ENCODE measurements at places on chromosomes 4 and X.

DNA sequence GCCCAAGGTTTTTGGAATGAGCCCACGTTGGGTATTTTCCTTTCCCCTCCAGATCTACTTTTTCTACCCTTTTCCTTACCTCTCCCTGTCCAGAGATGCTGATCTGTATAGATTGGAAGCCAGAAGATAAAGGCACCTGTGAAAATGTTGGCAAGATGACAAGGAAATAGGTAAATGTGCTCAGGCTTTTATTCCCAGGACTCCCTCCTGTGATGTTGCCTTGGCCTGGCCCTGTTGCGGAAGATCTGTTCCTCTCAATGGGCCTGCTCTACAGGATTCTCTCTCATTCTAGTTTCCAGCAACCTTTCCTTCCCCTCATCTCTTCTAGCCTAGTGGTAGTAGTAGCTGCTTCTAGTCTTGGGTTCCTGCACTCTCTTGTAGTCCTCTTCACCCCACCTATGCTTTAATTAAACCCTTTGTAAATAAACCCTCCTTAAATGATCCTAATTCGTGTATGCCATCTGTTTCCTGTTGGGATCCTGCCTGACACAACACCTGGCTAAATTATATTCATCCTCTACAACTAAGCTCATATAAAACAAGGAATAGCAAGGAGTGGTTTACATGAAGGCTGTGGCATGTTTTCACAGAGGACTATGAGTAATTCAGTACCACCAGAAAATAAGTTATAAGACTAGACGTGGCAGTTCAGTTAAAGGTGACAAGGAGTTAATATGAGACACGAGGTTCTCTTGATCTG is 95.7 kb upstream of the MAOA start:
- no peak for DNase-seq

- DNase-seq = no peak
These were observed 109.3 kb downstream of the ARHGEF9 start for GRCh38 chrX:63675716-63676115.

DNA sequence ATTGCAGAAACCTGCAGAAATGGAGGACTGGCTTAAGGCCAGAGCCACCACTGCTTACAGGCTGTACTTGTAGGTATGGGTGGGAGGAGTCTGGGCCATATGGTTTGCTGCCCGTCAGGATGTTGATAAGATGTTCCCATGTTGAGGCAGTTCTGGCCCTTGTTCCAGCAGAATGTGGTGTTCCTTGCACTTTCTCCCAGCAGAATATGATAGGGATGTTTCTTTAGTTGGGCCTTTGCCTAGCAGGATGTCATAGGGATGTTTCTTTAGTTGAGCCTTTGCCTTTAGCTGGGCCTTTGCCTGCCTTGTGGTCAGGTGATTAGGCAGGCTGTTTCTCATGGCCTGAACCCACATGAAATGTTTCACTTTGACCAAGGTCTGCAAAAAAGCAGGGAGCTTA is 139.1 kb upstream of the PAQR3 start:
- no peak for DNase-seq

DNA sequence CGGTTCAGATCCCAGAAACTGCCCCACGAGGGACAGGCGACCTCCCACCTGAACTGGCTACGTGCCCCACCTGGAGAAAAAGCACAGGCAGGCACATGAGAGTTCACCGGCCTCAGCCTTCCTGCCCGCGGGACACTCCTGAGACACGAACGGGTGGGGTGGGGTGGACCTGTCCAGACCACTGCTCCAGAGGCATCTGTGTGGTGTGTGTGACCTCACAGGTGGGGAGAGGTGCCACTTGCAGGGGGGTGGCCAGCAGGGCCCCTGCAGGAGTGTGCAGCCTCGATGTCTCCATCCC is 18.5 kb downstream of the NELFA start:
- no peak for DNase-seq

- no peak for DNase-seq
These were observed 148.7 kb upstream of the CTSO start for GRCh38 chr4:156102411-156102810.

- DNase-seq = no peak
These were observed 285.8 kb upstream of the TRPC5 start for GRCh38 chrX:112368371-112368770.

DNA sequence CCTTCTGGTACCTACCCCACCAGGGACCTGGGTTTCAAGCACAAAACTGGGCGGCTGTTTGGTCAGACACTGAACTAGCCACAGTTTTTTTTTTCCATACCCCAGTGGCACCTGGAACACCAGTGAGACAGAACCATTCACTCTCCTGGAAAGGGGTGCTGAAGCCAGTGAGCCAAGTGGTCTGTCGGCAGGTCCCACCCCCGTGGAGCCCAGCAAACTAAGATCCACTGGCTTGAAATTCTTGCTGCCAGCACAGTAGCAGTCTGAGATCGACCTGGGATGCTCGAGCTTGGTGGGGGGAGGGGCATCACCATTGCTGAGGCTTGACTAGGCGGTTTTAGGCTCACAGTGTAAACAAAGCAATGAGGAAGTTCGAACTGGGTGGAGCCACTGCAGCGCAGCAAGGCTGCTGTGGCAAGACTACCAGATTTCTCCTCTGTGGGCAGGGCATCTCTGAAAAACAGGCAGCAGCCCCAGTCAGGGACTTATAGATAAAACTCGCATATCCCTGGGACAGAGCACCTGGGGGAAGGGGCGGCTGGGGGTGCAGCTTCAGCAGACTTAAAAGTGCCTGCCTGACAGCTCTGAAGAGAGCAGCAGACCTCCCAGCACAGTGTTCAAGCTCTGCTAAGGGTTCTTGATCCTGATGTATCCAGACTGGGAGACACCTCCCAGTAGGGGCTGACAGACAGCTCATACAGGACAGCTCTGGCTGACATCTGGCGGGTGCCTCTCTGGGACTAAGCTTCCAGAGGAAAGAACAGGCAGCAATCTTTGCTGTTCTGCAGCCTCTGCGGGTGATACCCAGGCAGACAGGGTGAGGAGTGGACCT is 223.0 kb downstream of the COX18 start:
- no peak for DNase-seq

DNA sequence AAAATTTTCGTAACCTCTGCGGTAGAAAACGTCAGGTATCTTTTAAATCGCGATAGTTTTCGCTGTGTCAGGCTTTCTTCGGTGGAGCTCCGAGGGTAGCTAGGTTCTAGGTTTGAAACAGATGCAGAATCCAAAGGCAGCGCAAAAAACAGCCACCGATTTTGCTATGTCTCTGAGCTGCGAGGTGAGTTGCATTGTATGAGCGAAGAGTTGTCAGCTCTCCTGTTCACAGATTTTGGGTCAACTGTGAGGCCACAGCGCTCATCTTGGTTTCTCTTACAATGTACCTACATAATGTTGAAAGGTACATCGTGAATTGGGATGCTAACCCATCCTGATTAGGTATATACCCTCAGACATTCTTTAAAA is 486 bp downstream of the CLCN3 start:
- no peak for DNase-seq

GRCh38 chr4:88794952-88795351 is 97.3 kb upstream of the NAP1L5 start:
- DNase-seq = no peak

- no peak for DNase-seq
These were observed 602.8 kb downstream of the INPP4B start for GRCh38 chr4:142243255-142243654.

GRCh38 chr4:53863736-53864365 is 200.6 kb downstream of the CHIC2 start:
- no peak for DNase-seq

- peak; percentile 4 for DNase-seq
These were observed 64.6 kb downstream of the COX7B2 start for GRCh38 chr4:46844325-46844917.

DNA sequence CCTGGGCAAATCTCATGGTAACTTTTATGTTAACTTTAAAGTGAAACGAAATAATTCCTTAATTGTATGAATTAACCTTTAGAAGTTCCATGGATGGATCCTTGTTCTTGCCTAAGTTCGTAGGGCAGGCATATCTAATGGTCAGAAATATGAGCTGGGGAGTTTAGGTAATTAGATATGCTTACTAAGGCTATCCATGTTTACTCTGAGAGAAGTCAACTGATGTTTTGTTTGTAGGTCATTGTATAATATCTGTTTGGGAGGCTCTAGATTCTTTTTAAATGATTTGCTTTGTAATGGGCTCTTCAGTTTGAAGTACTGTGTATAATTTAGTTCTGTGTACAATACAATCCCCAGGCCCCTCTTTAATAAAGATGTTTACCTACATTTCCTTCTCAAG is 117.0 kb downstream of the DCK start:
- DNase-seq = no peak

DNA sequence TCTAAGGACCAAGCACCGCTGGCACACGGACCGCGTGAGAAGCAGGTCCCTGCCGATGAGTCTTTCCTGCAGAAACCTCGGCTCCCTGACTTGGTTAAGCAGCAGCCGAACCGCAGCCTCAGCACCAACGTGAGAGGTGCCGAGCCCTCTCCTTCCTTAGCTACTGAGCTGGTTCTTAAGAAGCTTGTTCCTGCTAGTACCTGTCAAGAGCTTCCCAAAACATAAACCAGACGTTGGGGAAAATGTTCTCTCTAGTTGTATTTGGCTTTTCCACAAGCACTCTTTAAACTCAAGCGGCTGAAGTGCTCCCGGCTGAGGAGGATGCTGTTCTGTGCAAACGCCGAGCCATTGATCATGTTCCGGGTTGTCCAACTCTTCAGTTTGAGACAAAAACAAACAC is 29.3 kb upstream of the TLR3 start:
- no peak for DNase-seq

- no peak for DNase-seq
These were observed 568 bp downstream of the FHDC1 start for GRCh38 chr4:152936446-152937335.

GRCh38 chr4:112361181-112361791 is 64.1 kb downstream of the ALPK1 start:
- no peak for DNase-seq

DNA sequence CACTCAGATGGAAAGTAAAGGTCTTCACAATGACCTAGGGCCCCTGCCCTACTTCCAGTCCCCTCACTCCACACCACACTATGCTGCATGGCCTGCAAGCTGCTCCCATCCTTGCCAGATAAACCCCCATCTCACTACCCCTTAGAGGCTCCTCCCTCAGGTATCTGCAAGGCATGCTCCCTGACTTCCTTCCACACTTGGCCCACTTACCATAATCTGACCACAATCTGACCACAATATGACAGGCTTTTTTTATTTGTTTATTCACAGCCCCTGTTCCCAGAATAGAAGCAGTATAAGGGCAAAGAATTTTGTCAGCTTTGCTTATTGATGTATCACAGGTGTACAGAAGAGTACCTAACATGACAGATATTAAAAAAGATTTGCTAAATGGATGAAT is 124.7 kb downstream of the CAMK2D start:
- DNase-seq = no peak

GRCh38 chrX:10203617-10204016 is 46.8 kb downstream of the CLCN4 start:
- DNase-seq = no peak

GRCh38 chr4:26248647-26249046 is 72.2 kb upstream of the RBPJ start:
- no peak for DNase-seq

- no peak for DNase-seq
These were observed 150.6 kb upstream of the TRPC5 start for GRCh38 chrX:112233164-112233563.

- peak; percentile 81 for DNase-seq
These were observed 33.2 kb upstream of the SLC9A7 start for GRCh38 chrX:46791927-46792809.

- no peak for DNase-seq
These were observed 105.6 kb downstream of the AMELX start for GRCh38 chrX:11398785-11399184.

All from AG09309 (cell line).